ENCODE measurements at places on chromosomes 16 and 17.

- no peak for DNase-seq
These were observed 66.0 kb upstream of the ZNF423 start for GRCh38 chr16:49921791-49922456.

GRCh38 chr16:59864981-59865666 lies 1131.0 kb upstream of the GOT2 start:
- no peak for DNase-seq

- no peak for DNase-seq
These were observed 1.7 kb downstream of the NUPR1 start for GRCh38 chr16:28537076-28537475.

GRCh38 chr17:7557775-7558543 lies 591 bp upstream of the TNFSF13 start:
- no peak for DNase-seq

DNA sequence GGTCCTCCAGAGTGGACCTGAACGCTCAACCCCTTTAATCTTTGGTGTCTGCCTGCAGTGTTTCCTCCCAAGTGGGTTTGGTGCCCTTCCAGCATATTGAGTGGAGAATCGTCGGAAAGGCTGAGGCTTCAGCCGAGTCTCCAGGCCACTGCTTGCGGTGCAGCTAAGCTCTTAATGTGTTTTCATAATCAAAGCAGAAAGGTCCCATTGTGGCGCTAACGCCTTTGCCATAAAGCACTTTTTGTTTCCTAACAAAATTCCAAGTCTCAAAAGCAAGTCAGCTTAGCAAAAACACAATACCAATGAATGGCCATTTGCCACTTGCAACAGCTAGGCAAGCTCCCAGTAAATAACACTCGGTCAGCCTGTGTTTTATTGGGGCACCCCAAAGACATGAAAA lies 57.6 kb downstream of the KSR1 start:
- DNase-seq = no peak

GRCh38 chr16:56914896-56915295 lies 17.0 kb upstream of the HERPUD1 start:
- DNase-seq = no peak

DNA sequence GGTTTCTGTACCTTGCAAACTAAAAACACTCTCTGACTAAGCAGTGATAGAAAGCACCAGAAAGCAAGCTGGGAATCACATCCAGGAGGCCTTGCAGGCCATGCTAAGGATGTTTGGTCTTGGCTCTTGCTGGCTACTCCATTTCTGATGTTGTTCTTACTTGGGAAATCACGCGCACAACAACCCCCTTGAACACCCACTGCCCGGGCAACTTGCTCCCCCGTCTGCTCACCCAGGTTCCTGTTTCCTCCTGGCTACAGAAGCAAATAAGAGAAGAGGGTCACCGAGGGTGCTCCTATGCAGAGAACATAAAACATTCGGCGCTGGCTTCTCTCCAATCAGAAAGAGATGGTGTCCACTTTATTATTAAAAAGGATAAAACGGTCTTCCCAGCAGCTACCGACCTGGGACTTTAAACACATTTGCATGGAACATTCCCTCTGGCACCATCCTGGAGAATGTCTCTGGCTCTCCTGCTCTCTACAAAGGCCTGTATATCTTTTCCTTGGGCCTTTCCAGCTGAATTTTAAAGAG lies 271.2 kb upstream of the RPL38 start:
- no peak for DNase-seq

GRCh38 chr16:19184823-19185509 lies 16.9 kb downstream of the SYT17 start:
- no peak for DNase-seq

DNA sequence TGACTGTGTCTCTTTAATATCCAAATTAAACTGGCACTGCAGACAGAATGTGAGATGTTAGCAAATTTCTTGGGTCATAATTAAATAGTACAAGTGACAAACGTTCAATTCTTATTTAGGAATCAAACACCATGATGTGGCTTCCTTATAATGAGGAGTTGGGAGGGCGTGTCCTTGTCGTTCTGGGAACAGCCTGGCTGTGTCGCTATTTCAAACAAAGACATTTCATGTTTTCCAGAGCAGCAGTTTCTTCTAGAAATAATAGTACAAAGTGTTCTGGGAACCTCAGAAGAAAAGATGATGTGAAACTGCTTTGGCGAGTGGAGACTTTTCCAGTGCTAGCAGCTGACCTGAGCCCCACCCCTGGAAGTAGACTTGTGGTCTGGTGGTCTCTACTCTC lies 301.7 kb upstream of the N4BP1 start:
- DNase-seq = no peak

DNA sequence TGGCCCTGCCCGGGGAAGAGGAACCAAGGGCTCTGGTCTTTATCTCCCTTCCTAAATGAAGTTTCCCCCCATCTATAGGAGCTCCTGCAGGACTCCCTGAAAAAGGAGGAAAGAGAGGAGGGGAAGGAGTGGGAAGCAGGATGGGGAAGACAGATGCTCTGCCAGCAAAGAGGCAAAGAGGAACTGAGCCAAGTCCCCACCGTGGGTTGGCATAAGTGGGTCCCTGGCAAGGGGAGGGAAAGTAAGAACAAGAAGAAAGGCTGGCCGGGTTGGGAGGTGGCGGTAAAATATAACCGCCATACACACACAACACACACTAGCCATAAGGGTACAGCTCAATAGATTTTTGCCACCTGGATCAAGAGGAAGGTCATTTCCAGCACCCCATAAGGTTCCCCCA lies 6.1 kb upstream of the EIF1 start:
- no peak for DNase-seq

DNA sequence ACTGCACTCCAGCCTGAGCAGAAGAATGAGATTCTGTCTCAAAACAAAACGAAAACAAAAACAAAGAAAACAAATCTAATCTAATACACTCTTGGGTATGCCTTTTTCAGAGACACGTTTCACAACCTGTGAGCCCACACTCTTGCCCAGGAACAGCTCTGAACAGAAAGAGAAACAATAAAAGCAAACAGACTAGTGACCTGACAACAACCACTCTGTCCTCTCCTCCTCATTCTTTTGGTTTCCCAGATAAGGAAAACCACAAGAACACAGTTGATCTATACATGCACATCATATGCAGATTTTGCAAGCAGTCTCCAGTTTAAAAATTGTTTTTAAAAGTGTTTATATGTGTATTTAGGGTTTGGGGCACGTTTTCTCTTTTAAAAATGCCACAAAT lies 1.3 kb downstream of the MKS1 start:
- no peak for DNase-seq

DNA sequence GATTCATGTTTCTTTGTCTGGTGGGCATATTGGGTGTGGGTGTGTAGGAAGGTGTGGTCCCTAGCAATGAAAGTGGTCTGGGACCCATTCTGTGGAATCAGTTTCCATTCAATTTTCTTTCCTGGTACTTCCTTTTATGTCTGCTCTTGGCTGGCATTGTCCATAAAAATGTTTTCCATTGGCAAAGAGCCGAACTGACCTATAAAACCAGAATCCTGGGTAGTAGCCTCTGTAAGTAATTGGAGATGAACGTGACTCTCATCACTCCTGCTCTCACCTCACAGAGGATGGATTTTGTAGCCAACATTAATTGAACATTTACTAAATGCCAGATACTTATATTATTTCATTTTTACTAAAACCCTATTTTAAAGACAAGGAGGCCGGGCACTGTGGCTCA lies 66.5 kb upstream of the IRX3 start:
- DNase-seq = no peak

- no peak for DNase-seq
These were observed 31.0 kb downstream of the NAGPA start for GRCh38 chr16:5002699-5003143.

GRCh38 chr17:68539548-68540467 lies 27.6 kb downstream of the PRKAR1A start:
- DNase-seq = no peak

- DNase-seq = no peak
These were observed 1.2 kb downstream of the SNTB2 start for GRCh38 chr16:69188236-69188549.

GRCh38 chr17:38605411-38605840 lies 326 bp downstream of the SRCIN1 start:
- DNase-seq = no peak

GRCh38 chr16:20385844-20386832 lies 18.4 kb downstream of the PDILT start:
- DNase-seq = no peak

- DNase-seq = no peak
These were observed 330 bp downstream of the CASKIN2 start for GRCh38 chr17:75514919-75515495.

DNA sequence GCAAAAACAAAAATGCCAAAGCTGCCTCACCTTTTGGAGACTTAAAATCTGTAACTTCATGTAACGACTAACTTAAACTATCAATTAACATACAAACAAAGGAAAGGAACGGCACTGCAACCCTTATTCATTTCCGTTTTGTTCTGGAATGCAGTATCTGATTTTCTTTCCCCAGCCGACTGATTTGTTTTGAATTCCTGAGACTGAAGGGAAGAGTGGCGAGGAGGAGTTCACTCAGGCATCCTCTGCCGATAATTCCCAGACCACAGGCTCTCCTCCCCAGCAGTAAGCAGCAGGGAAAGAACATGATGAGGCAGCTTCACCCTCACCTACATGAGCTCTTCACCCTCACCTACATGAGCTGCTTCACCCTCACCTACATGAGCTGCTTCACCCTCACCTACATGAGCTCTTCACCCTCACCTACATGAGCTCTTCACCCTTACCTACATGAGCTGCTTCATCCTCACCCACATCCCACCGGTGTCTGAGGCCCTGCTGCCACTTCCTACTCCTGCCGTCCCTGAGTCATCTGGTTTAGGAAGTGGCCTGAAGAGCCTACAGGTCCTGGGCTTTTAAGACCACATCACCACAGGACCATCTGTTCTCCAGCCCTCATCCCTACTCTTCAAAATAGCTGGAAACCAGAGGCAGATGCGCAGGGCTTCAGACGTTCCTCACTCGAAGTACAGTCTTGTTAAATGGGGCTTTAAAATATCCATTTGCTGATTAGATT lies 168.0 kb upstream of the RPH3AL start:
- no peak for DNase-seq

- no peak for DNase-seq
These were observed 7.3 kb upstream of the DDX52 start for GRCh38 chr17:37650419-37651003.

- DNase-seq = no peak
These were observed 8.7 kb downstream of the CLEC19A start for GRCh38 chr16:19294156-19294649.

- no peak for DNase-seq
These were observed 2.0 kb upstream of the CDH8 start for GRCh38 chr16:62038225-62038624.

- no peak for DNase-seq
These were observed 63.3 kb downstream of the KSR1 start for GRCh38 chr17:27519550-27519949.

DNA sequence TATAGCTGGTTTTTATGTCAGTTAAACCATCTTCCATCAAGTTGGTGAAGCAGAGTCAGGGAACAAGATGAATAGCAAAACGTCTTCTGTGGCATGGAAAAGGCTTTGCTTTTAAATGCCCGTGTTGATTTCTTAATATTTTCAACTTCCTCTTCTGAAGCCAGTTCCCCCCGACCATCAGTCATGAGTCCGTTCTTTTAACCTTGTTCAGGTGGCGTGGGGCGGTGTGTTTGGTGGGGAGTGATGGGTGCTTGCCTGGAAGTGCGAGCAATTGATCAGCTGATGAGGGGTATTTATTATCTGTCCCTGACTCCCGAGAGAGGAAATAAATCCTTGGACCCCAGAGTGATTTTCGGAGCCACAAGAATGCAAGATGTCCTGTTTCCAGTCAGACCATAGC lies 147.1 kb downstream of the WWOX start:
- no peak for DNase-seq

DNA sequence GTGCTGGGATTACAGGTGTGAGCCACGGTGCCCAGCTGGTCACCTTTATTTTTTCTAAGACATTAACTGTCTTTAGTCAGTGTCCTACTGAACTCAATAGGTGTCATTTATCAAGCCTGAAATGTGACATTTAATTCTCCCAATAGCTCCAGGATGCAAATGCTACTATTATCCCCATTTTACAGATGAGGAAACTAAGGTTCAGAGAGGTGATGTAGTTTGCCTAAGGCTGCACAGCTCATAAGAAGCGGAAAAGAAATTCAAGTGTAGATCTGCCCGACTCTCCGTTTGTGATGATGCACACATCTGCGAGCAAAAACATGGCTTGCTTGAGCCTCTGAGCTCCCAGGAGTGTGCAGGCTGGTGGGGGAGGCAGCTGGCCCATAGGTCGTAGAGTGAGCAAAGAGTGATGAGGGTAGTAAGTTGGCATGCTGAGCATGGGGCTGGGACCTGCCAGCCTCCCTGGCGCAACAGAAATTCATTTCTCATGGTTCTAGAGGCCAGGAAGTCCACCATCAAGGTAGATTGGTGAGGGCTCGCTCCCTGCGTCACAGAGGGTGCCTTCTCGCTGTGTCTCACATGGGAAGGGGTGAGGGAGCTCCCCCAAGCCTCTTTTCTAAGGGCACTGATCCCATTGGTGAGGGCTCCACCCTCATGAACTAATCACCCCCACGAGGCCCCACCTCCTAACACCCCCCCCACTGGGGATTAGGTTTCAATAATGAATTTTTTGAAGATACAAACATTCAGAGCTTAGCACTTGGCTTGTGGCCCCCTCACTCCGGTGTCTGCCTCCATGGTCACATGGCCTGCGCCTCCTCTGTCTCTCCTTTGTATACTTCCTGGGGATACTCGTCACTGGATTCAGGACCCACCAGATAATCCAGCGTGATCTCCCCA lies 141.5 kb upstream of the PLCG2 start:
- no peak for DNase-seq

GRCh38 chr17:27958708-27959381 lies 65.7 kb upstream of the LYRM9 start:
- no peak for DNase-seq

DNA sequence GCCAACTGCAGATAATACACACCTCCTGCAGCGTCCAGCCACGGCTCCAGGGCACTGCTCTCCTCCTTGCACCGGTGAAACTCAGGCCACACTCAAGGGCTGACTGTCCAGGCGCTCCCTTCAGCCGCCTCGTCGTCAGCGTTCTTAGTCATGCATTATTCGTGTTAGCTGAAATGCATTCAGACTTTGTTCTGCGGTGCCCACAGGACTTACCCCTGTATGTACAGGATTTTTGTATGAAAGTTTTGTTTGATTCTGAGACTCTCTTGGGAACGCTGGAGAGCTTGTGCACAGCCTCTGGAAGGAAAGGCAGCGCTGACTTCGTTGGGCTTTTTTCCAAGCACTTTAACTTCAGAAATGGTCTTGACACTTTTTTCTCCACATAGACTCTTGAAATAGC lies 22.1 kb downstream of the CIBAR2 start:
- no peak for DNase-seq

- DNase-seq = no peak
These were observed 213.7 kb downstream of the COPRS start for GRCh38 chr17:31645351-31645750.

Data from esophagus squamous epithelium (tissue), 5 donors.